HFFc6 (cell line): ENCODE measurements at places on chromosomes 3 and 15. TPM values are rescaled to one million over a fixed set of nuclear protein-coding genes. Genes with fewer than 3 reads are reported as not detected.

GRCh38 chr3:55588146-55588765 is 101.2 kb upstream of the WNT5A start:
- no peak for DNase-seq

GCSAM gene
- not detected in 3 replicates for total RNA-seq

IQCH gene
- total RNA-seq: 1.7 to 2.0 TPM (median 1.9 TPM) in 3 replicates

GRCh38 chr3:4309491-4310128 is 6.4 kb downstream of the SETMAR start:
- DNase-seq: no peak

FILIP1L gene
- total RNA-seq: 37.8 to 46.3 TPM (median 45.3 TPM) in 3 replicates

DNA sequence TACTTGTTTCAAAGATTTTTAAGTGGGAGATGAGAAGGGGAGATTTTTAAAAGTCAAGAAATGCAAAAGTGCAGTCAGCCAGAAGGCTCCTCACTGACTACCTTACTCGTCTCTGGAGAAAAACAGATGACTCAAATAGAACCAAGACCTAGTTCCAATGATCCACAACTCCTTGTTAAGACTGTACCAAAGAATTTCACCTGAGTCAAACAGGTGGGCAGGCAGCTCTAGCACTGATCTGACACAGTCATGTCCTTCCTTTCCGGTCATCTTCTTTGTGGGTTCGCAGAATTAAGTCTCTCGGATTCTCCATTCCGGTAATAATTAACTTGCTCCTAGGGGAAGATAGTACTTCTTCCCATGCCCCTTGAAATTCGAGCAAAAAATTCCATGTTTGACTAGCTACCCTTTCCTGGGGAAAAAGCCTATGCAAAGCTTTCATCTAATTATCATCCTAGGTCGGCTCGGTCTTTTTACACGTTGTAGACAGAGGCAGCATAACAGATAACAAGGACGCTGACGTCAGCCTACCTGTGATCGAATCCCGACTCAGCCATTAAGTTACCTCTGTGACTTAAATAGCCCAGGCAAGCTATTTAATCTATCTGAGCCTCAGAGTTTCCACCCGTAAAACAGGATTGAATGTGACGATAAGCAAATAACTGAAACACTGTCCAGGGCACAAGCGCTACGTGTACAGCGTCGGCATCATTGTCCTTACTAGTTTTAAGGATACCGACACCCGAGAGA is 758 bp downstream of the SELENOK start:
- DNase-seq: no peak

- no peak for DNase-seq
Observed at GRCh38 chr3:26535151-26535550, 87.4 kb upstream of the LRRC3B start.

DNA sequence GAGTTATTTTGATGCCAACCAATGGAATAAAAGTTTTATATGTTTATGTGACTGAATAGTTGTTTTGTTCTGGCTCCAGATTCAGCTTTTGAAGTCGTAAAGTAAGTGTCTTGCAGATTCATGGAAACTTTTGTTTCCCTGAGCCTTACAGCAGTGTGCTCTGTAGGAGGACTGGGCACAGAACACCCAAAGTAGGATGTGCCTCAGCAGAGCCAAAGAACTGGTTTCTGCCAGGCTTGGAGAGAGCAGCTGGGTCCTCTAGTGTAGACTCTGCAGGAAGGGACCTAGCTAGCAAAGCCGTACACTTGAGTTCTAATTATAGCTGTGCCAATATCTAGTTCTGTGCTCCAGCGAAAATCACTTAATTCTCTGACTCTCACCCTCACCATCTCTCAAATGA is 261.2 kb upstream of the DNAJC19 start:
- no peak for DNase-seq

DNA sequence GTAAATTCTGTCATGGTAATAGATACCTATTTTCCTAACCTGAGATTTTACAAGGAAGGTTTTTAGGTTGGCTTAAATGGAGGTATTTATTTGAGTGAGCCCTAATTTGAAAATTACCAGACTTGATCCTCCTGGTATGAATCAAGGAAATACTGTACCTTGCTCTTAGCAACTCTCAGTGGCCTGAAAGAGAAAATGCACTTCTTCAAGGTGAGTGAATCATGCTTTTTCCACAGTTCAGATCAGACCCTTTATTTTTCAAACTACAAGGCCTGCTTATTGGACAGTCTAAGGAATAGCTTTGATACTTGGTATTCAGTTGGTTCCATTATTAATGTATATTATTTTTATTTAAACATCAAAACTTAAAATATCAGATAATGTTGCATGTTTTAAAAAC is 15.4 kb downstream of the FEM1B start:
- DNase-seq: no peak

DNA sequence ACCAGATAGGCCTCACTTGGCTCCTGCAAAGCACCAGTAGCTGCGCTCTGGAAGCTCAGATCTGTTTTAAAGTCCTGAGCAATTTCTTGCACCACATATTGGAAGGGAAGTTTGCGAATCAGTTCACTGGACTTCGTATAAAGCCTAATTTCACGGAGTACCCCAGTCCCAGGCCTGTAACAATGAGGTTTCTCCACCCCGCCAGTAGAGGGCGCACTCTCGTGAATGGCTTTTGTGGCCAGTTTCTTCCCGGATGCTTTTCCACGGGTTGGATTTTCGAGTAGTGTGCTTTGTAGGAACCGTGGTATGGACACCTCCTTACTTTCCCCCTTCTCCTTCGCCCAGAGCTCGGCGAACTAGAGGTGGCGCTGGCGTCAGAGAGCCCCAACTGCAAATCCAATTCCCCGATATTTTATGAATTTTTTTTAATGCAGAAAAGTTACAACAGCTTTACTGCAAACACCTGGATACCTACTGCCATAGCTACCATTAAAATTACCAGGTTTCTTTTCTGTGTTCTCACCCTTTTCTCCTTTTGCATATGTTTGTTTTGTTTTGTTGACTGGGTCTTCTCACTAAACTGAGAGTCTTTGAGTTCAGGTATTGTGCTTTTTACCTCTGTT is 13.3 kb downstream of the RARB start:
- DNase-seq: no peak

GRCh38 chr15:45744236-45744589 is 109.4 kb downstream of the SQOR start:
- DNase-seq: no peak

LRRC2 gene
- total RNA-seq: 0.19 to 0.82 TPM (median 0.30 TPM) in 3 replicates

CRABP1 gene
- not detected in 3 replicates for total RNA-seq

- peak; percentile 67 for DNase-seq
Observed at GRCh38 chr3:21954709-21955108, 203.7 kb upstream of the ZNF385D start.

GRIP2 gene
- total RNA-seq: 0.25 TPM in 1 of 3 replicates, not detected in the others

SPATA12 gene
- total RNA-seq: not detected in 3 replicates

DNA sequence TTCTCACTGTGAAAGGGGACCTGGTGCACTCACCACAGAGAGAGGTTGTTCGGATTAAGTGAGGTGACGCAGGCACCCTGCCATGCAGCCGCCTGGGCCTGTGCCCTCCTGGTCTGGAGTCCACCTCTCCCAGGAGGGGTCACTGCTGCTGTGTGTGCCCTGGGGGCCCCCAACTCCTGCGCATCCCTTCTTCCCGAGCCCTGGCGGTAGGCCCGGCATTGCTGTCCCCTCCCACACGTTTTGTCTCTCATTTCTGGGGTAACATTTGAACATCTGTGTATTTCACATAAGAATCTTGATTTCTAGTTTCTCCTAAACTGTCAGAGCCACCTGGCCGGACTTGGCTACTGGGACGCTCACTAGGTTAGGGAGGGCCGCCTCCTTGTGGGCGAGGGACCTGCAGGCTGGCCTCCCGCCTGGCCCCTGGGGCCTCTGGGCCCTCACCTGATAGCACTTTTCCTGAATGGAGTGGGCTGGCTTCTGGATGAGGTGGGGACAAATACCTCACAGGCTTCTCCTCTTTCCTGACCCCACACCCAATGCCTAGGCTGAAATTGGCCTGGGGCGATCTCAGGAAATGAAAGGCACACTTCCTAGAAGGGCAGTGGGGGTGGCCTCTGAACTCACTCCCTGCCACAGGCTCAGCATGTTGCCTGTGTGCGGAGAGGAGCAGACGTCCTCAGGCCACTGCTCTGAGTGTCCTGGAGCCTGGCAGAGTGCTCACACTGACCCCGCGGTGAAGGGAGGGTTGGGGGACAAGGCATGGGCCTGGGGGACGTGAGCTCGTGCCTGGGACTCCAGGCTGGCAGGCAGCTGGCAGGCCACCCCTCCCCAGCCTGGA is 104.2 kb upstream of the PRR23E start:
- no peak for DNase-seq

SPCS1 gene
- 179 and 218 TPM in 2 replicates for total RNA-seq

GRCh38 chr15:26767169-26767670 is 5.6 kb downstream of the GABRB3 start:
- no peak for DNase-seq

- no peak for DNase-seq
Observed at GRCh38 chr3:100665230-100665629, 44.1 kb upstream of the TFG start.

NEK10 gene
- total RNA-seq: 5.8 to 9.1 TPM (median 8.5 TPM) in 3 replicates
